ENCODE measurements at places on chromosomes 3 and 15. TPM values are rescaled to one million over a fixed set of nuclear protein-coding genes. Genes with fewer than 3 reads are reported as not detected.

DNA sequence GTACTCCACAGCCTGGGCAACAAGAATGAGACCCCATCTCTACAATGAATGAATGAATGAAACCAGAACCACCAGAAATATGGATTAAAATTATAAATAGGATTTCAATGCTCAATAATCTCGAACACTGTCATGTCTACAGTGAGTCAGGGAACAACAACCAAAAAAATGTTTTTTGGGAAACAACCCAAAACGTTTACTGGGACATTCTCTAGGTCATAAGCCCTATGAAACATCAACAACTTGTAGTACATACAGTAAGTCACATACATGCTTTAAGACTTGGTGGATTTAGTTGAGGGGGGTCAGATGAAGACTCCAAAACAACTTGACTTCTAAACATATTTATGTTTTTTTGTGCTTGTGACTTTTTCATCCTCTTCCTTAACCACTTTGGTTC lies 511.2 kb downstream of the FOXP1 start:
- no peak for DNase-seq

GRCh38 chr3:185460719-185461350 lies 38.0 kb downstream of the TMEM41A start:
- DNase-seq = no peak

DNA sequence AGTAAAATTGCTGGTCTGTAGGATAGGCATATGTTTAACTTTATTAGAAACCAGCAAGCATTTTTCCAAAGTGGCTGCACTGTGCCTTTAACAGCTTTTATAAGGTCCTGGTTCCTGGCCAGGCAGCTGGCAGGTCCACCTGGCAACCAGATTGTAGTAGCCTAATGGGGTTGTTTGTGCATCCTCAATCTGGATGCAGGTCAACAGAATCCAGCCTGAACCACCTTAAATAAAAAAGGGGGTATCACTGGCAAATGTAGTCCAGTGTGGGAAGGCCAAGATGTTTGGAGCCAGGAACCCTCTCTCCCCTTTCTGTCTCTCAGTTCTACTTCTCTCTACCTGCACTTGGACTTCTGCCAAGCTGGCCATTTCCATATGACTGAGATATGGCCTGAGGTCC lies 200.3 kb downstream of the ZNF621 start:
- no peak for DNase-seq

The DPPA2 gene
- not detected for total RNA-seq

The FANCD2OS gene
- total RNA-seq = not detected

The TRPC1 gene
- 15.0 TPM for total RNA-seq
